CD8-positive, alpha-beta memory T cell (primary cell): ENCODE measurements at places on chromosomes 11 and 22. TPM values are rescaled to one million over a fixed set of nuclear protein-coding genes. Genes with fewer than 3 reads are reported as not detected.
A peak's percentile ranks its signal among the peaks of the same experiment; 100 is the strongest.

The WNT7B gene
- not detected for polyA plus RNA-seq

The DUSP8 gene
- polyA plus RNA-seq: 0.75 TPM

The RAB36 gene
- 1.5 TPM for polyA plus RNA-seq

The CEND1 gene
- 0.13 TPM for polyA plus RNA-seq

The OR52A5 gene
- polyA plus RNA-seq: not detected

The THYN1 gene
- 133 TPM for polyA plus RNA-seq

DNA sequence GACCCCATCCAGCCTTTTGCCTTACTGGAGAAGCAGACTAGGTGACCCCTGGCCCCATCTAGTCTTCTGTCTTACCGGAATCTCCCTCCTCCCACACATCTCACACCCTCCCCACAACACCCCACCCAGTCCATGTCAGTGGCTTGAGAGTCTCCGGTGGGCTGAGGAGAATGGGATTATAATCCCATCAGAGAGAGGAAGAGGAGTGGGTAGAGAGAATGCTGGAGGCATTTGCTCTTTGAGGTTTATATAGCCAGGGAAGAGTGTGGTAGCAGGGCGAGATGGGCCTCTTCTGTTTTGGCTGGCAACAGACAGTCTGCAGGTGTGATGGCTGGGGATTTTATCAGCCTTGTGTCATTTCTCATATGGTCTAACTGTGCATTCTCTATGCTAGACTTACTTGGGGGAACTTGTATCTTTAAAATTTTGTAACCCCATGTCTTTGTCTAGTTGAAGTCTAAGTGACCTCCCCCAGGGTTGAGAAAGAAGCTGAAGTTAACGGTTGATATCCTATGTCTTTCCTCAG, 50.3 kb downstream of the GRAMD1B start:
- no peak for DNase-seq

DNA sequence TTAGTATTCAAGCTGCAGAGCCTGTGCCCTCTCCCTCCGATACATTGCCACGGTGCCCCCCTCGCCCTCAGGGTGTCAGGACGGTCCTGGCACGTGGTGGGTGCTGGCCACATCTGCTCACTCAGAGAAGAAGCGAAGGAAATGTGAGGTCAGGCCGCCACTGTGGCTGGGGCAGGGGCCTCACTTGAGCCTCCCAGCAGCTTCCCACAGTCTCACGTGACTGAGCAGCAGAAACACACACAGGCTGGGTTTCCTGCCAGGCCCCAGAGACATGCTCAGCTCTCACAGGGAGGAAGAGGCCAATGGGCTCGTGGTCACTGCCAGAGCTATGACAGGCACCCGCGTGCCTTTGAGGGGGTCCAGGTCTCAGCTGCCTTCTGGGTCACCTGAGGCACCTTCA, 37.9 kb upstream of the PRR5 start:
- DNase-seq: peak; percentile 40

- DNase-seq: no peak
Observed at GRCh38 chr22:28143241-28143865, 224.3 kb upstream of the PITPNB start.

DNA sequence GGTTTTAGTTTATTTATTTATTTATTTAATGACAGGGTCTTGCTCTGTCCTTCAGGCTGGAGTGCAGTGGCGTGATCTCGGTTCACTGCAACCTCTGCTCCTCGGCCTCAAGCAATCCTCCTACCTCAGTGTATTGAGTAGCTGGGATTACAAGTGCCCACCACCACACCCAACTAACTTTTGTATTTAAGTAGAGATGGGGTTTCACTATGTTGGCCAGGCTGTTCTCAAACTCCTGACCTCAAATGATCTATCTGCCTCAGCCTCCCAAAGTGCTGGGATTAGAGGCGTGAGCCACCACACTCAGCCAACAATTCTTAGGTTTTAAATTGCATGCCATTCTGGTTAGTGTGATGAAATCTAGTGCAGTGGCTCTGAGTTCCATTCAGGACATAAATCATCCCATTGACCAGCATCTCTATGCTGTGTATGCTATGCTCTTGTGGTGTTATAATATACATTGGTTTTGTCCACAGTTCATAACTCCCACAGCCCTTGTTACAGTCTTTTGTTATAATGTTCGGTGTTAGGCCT, 28.5 kb downstream of the ZNF280B start:
- no peak for DNase-seq

GRCh38 chr11:61157743-61158142, 3.5 kb downstream of the VPS37C start:
- DNase-seq: no peak

- DNase-seq: no peak
Observed at GRCh38 chr11:78870655-78871054, 296.0 kb upstream of the NARS2 start.

GRCh38 chr11:76666408-76666807, 4.1 kb downstream of the LRRC32 start:
- no peak for DNase-seq

GRCh38 chr11:118162846-118163245, 10.2 kb upstream of the SCN4B start:
- no peak for DNase-seq

- DNase-seq: no peak
Observed at GRCh38 chr11:5596607-5597201, at the start of gene TRIM6. Gene TRIM6, plus strand, starts transcription at chr11:5596637. Its CDS starts 261 bp downstream, at chr11:5596898.

DNA sequence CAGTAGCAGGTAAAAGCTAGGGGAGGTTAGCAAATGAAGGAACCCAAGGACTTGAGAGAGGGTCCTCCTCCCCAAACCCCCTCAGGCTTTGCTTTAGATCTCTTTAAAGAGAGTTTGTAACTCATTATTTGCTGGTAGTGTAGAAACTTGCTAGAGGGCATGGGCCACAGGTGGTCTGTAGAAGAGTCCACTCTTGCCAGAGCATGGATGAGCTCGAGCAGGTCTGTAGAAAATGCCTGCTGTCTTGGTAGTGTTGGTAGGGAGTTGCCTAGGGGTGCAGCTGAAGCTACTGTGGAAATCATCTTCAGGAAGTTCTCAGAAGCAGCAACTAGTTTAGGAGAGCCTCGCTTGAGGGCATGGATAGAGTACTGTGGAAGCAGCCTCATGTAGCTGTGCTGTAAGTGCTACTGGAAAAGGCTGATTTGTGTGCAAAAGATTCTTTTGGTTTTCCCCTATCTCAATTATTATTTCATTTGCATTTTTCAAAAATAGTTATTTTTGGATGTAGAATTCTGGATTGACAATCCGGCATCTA, 104.3 kb downstream of the TMEM135 start:
- no peak for DNase-seq

DNA sequence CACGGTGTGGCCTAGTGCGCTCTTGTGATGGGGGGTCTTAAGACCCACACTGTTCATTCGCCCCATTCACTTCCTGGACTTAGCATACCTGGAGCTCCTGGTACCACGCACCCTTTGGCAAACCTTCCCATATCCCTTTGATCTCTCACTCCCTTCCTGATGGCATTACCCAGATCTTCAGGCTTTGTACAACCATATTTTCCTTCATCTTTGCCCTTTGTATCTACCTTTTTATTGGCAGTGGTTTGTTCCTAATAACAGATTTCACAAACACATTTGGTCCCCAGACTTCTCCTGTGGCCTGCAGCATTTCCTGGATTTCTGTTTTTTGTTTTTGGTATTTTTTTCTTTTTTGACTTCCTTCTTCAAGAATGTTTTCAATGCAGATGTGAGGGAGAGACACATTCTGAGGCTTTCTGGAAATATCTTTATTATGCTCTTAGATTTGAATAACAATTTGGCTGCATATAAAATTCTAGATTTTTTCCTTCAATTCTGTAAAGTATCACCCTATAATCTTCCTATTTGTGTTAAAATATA, 16.1 kb upstream of the IFITM3 start:
- DNase-seq: no peak

DNA sequence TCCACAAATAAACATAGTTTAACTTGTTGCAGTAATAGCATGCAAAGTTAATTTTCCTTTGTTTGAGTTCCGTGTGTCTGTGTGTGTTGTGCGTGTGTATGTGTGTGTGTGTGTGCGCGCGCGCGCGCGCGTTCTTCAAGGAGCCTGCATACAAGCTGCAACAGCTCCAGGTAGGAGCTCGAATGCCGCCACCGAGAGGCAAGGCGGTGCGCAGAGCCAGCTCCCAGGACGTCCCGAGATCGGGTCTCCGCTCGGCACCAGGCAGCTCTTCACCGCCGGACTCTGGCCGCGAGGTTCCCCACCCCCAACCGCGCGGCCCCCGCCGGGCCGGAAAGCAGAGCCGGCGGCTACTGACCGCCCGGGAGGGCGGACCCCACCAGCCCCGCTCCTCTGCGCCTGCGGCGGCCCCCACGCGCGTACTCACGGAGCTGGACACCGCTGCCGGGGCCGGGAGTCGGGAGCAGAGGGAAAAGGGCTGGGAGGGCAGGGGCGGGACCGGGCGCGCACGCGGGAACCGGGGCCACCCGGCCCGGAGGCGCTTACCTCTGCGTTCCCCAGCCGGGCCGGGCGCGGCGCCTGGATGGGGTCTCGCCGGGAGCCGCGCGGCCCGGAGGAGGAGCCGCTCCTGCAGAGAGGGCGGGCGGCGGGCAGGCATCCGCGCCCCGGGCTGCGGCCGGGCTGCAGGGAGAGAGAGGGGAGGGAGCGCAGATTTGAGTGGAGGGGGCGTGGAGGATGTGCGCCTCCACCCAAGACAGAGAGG, 40.4 kb upstream of the AKIP1 start:
- no peak for DNase-seq

DNA sequence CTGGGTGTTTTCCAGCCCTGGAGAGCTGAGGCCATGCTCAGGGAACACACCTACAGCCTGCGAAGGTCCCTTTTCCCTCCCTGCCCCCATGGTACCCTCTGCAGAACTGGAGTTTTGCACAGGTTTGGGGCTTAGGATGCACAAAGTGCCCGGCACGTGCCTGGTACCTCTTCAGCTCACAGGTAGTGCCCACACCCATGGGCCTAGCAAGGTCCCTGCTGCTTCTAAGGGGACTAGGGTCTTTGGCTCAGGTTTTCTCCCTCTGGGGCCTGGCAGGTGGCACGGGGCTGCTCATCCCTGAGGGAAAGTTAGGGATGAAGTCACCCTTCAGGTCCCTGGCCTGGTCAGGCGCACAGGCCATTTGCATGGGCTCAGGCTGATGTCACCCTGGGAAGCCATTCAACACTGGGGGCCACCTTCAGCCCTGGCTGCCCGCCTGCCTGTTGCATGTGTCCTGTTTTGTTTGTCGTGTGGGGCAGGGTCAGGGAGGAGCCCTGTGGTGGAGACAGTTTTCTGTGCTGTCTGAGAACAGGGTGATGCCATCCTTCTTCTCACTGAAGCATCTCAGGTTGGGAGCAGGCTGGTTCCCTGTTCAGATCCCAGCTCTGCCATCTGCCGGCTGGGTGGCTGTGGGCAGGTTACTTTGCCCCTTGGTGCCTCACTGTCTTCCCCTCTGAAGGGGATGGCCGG, 68.3 kb upstream of the CRYBB3 start:
- no peak for DNase-seq

DNA sequence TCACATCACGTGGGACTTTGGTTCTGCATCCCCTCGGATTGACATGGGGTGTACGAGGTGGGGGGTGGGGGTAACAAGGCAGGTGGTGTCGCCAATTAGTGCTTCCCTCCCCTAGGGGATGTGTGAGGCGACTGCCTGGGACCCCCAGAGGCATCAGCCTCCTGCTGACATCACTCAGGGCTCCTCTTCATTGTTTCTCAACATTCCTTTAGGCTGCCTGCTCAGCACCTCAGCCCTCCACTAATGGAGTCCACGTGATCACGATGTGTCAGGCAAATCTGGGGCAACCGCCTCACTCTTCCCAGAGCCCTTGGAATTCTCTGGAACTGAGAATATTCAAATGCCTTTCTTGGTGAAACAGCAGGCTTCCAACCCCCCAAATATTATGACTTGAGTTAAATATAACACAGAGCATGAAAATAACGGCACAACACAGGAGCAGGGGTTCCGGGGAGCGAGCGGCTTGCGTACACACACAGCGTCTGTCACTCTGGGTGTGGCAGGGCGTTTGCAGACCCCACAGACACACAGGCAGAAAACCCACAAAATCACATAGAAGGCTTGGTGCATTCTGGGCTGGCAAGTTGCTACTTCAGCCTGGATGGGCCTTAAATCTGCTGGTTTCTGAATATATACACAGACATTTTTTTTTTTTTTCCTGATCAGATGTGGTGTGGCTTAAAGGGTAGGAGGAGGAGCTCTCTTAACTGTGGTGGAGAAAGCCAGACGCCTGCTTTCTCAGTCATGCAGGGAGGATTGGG, 170.1 kb upstream of the CADM1 start:
- no peak for DNase-seq

GRCh38 chr11:107116358-107116757, 98.1 kb upstream of the GUCY1A2 start:
- DNase-seq: no peak

- DNase-seq: no peak
Observed at GRCh38 chr11:69350596-69350995, 56.6 kb downstream of the MYEOV start.

DNA sequence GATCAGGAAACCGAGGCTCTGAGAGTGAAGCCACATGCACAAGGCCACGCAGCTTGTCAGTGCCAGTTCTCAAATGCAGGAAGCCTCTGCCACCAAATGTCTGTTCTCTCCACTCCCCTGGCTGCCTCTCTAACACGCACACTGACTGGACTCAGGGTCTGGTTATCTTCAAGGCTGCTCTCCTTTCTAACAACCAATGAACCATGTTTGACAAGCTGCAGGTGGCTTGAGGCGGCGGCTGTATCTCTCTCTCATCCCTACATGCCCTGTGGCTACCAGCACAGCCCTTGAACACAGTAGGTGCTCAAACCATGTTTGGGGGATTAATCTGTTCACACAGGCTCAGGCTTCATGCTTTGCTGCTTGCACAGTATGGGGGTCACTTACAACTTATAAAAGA, 23.7 kb downstream of the MFNG start:
- no peak for DNase-seq

GRCh38 chr11:30985536-30985935, 384.0 kb downstream of the DCDC1 start:
- DNase-seq: no peak

GRCh38 chr11:114802878-114803277, 124.6 kb downstream of the NXPE2 start:
- DNase-seq: no peak

DNA sequence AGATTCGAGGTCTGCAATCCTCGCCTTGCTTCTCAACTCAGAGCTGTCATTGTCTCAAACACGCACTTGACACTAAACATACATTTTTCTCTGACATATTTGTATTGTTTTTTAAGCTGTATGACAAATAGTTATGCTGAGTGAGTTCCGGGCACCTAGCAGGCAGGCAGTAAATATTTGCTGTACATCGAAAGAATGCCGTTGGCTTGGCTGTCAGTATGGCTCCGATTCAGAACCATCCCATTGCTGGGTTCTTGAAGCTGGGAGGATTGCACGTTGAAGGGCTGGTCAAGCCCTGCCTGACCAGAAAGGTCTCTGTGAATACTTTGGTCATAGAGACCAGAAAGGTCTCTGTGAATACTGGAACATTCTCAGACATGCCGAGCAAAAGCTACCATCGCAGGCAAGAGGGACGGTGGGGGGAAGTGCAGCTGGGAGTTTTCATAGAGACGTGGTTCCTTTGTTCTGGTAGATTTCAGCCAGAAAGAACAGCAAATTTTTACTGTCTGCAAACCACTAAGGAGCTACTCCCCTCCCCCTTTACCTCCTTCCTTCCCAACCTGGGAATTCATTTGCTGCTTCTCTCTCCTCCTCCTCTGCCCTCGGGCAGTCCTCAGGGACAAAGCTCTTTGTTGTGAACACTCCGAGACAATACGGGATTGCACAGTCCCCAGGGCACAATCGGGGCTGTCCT, 202.2 kb upstream of the SORL1-AS1 start:
- DNase-seq: no peak
